ENCODE measurements at places on chromosomes 1 and 21. TPM values are rescaled to one million over a fixed set of nuclear protein-coding genes. Genes with fewer than 3 reads are reported as not detected.
A peak's percentile ranks its signal among the peaks of the same experiment; 100 is the strongest.

Gene TRIM67
- not detected for polyA plus RNA-seq

DNA sequence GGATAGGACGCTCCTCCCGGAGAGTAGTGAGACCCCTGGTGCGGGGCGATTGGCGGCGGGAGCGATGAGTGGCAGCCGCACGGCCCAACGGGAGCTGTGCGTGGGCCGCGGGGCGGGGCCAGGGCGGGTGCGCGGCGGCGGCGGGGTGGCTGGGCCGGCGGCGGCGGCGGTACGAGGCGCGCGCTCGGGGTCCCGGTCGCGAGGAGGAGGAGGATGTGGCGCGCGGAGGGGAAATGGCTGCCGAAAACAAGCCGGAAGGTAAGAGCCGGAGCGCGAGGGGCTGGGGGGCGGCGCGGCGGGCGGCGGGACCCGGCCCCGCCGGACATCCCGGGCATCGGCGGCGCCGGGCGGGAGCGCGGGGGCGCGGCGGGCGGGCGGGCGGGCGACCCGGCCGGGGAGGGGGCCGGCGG is at the start of gene CAMTA1:
TSS of gene CAMTA1 (plus strand) at position 137 of the 410 bp plus-strand sequence. CDS start at position 214, 77 bp downstream.
- no peak for DNase-seq

- peak; percentile 71 for DNase-seq
These were observed 12.2 kb downstream of the KIAA0319L start for GRCh38 chr1:35544976-35545375.

DNA sequence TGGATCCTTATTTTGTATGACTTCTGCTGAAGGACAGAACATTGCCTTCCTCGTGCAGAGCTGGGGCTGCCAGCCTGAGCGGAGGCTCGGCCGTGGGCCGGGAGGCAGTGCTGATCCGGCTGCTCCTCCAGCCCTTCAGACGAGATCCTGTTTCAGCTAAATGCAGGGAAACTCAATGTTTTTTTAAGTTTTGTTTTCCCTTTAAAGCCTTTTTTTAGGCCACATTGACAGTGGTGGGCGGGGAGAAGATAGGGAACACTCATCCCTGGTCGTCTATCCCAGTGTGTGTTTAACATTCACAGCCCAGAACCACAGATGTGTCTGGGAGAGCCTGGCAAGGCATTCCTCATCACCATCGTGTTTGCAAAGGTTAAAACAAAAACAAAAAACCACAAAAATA is 27.5 kb upstream of the KDM4A start:
- no peak for DNase-seq

DNA sequence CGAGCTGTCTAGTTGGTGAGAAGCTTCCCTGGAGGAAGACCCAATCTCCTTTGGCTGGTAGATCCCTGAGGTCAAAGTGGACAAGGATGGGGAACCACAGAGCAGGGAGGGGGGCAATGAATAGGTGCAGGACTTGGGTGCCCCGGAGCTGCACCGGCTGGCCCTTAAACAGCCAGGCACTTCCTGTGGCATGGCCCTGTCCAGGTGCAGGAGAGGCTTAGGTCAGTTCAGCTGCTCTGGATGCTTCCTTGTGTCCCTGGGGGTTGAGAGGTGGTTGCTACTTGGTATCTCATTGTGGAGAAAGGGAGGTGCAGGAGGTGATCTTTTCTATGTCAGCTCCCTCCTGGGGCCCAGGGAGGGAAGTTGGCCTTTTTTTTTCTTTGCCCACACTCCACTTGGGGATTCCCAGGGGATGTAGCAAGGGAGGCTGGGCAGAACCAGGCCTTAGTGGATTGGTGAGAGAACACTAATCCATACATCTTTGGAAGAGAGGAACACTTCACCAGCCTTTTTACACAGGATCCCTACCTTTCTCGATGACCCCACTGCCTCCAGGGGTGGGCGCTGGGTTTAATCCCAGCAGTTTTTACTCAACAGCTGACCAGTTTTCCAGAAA is 1.2 kb upstream of the ST3GAL3 start:
- DNase-seq = no peak
